ENCODE measurements at places on chromosomes 5 and 9.

GRCh38 chr5:89265511-89266179, 382.7 kb upstream of the MEF2C start:
- peak; percentile 49 for DNase-seq

GRCh38 chr9:95459178-95459577, 57.6 kb downstream of the PTCH1 start:
- DNase-seq: no peak

DNA sequence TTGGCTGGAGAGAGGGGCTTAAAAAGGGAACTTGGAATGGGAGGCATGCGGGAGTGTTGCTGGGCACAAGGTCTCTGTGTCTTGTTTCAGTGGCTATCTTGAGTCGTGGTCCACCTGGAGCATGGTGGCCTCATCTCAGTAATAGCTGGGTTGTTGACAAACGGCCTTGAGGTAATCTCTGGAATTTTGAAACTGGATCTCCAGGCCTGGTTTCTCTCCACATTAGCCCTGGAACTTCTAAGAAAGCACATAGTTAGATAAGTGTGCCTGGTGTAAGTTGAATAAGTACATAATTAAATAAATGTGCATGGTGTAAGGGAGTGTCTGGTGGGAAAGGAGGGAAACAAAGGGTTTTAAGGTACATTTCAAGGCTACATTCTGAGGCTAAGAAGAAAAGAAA, 62.2 kb downstream of the INIP start:
- no peak for DNase-seq

DNA sequence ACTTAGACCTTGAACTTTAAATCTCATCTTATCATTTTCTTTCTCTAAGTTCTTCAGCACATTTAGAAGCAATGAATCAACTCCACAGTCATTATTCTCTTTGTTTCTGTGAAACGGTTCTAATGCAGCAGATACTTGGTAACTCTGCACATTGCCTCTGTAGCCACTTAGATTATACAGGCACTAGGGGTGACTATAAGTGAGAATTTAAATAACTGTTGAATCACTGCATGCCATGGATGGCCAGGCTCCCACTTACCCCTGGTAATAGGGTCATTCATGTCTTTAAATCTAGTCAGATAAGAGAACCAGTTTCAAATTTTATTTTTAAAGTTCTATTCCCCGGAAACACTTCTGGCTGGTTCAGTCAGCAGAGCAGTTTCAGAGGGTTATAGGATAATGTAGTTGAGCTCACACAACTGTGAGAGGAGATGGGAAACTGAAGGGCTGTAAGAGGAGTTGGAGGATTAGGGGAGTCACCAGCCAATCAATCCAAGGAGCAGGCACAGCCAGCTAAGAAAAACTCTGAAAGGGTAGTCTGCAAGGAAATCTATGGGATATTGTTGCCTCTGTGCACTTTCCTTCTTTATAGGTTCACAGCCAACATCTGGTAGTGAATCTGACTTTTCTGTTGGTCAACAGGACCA, 4.2 kb upstream of the MINAR2 start:
- no peak for DNase-seq

GRCh38 chr9:69097064-69097463, 61.5 kb downstream of the FXN start:
- peak; percentile 87 for DNase-seq

GRCh38 chr5:40405996-40406740, 273.5 kb upstream of the PTGER4 start:
- DNase-seq: no peak

DNA sequence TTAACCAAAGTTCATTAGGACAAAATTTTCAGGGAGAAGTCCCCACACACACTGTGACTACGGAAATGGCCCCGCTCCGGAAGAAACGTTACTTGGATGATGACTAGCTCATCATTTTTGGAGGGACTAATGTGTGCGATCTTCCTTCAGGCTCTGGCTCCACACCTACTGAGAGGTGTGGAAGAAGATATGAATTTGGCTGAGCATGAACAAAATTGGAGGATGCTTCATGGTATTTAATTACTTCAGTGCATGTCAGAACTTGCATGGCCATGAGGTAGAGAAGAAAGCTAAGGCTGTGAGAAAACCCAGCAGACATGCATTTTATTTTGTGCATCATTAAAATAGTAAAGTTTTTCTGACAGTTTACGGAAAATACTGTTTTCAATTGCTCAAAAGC, 202.1 kb upstream of the TLE4 start:
- DNase-seq: no peak

All from EH (cell line).